ENCODE measurements at places on chromosomes 5 and 9. TPM values are rescaled to one million over a fixed set of nuclear protein-coding genes. Genes with fewer than 3 reads are reported as not detected.

Gene TRPM6
- 0.44 TPM for total RNA-seq

Gene MTRR
- 32.5 TPM for total RNA-seq

Gene DRD1
- 0.54 TPM for total RNA-seq

Gene HTR1A
- total RNA-seq = not detected

Gene STK32A
- 1.2 TPM for total RNA-seq

Gene FOXD4L5
- 0.61 TPM for total RNA-seq

Gene GFI1B
- total RNA-seq = 0.20 TPM

Gene SPATA31A3
- total RNA-seq = not detected

Data from HCT116 (cell line).